ENCODE measurements at places on chromosomes 12 and 14. TPM values are rescaled to one million over a fixed set of nuclear protein-coding genes. Genes with fewer than 3 reads are reported as not detected.

PCK2 gene
- 33.9 TPM for total RNA-seq

SCNN1A gene
- total RNA-seq: 0.85 TPM

ADGRD1 gene
- total RNA-seq: 0.36 TPM

DHRS2 gene
- not detected for total RNA-seq

AQP2 gene
- not detected for total RNA-seq

CFAP73 gene
- total RNA-seq: not detected

TTC9 gene
- total RNA-seq: 1.7 TPM

OAS2 gene
- 26.6 TPM for total RNA-seq

ANO2 gene
- not detected for total RNA-seq

CCDC59 gene
- 24.8 TPM for total RNA-seq

SYT10 gene
- not detected for total RNA-seq

ESR2 gene
- 0.12 TPM for total RNA-seq

VRTN gene
- not detected for total RNA-seq

SYCP3 gene
- 0.16 TPM for total RNA-seq

CLEC2B gene
- total RNA-seq: 18.8 TPM

ZDHHC22 gene
- total RNA-seq: not detected

MYH6 gene
- not detected for total RNA-seq
